ENCODE measurements at places on chromosomes 16 and 17.

GRCh38 chr16:71627731-71628181, 1.8 kb downstream of the MARVELD3 start:
- no peak overlapping the region for H3K27ac ChIP-seq
- H3K4me1 ChIP-seq = peaks cover 3% of the 10 kb centered on the region
- no peaks in the 10 kb centered on the region for H3K36me3 ChIP-seq
- no peak for DNase-seq
- H3K27me3 ChIP-seq = peaks cover 3% of the 10 kb centered on the region

DNA sequence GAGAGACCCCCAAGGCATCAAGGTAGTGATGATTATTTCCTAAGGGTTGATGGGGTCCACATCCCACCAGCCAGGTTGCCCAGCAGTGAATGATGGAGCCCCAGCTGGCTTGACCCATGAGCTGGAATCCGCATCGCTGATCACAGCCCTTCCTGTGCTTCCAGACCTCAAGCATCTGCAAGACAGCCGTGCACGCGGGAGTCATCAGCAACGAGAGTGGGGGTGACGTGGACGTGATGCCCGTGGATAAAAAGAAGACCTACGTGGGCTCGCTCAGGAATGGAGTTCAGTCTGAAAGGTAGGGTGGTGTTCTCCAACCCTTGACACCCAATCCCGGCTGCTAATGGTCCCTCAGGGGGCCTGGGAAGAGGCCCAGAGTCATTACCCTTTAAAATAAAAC, 69.3 kb downstream of the CRISPLD2 start:
- H3K27ac ChIP-seq = no peak overlapping the region
- peaks cover 4% of the 10 kb centered on the region for H3K27me3 ChIP-seq
- H3K4me3 ChIP-seq = no peak overlapping the region
- H3K4me1 ChIP-seq = no peaks in the 10 kb centered on the region
- no peaks in the 10 kb centered on the region for H3K36me3 ChIP-seq

DNA sequence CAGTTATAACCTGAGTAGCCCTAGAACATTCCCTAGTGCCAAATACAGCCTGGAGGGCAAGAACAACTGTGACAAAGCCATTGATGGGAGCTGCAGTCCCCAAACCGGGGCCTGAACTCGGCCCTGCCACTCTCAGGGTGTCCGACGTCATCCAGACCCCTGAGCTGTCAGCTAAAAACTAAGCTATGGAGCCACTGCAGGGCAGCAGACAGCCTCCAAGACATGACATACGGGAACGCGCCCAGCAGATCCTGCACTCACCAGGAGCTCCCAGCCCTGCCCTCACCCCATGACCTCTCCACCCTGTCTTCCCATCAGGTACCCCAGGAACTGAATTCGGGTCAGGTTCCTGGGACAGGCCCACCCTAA, 28.4 kb downstream of the KDM8 start:
- H3K4me3 ChIP-seq = peak overlapping the region; percentile 77
- H3K27ac ChIP-seq = peak overlapping the region; percentile 97
- DNase-seq = no peak
- peaks cover 6% of the 10 kb centered on the region for H3K27me3 ChIP-seq

- H3K27ac ChIP-seq = no peak overlapping the region
- peaks cover 31% of the 10 kb centered on the region for H3K4me1 ChIP-seq
- peak overlapping the region; percentile 76 for H3K4me3 ChIP-seq
- H3K27me3 ChIP-seq = peaks cover 6% of the 10 kb centered on the region
- no peak for DNase-seq
These were observed 1.1 kb upstream of the DBNDD1 start for GRCh38 chr16:90020260-90020837.

- peaks cover 9% of the 10 kb centered on the region for H3K27me3 ChIP-seq
- no peaks in the 10 kb centered on the region for H3K36me3 ChIP-seq
- no peaks in the 10 kb centered on the region for H3K4me1 ChIP-seq
- H3K27ac ChIP-seq = no peak overlapping the region
- DNase-seq = no peak
These were observed 108.9 kb upstream of the GSE1 start for GRCh38 chr16:85504242-85504641.

- no peak overlapping the region for H3K4me3 ChIP-seq
- H3K36me3 ChIP-seq = no peaks in the 10 kb centered on the region
- DNase-seq = no peak
- no peak overlapping the region for H3K27ac ChIP-seq
These were observed 181.6 kb downstream of the RAB11FIP4 start for GRCh38 chr17:31573047-31573446.

GRCh38 chr17:36214918-36215317, 4.1 kb downstream of the CCL4L2 start:
- H3K4me1 ChIP-seq = peaks cover 65% of the 10 kb centered on the region
- H3K36me3 ChIP-seq = no peaks in the 10 kb centered on the region
- no peak for DNase-seq

DNA sequence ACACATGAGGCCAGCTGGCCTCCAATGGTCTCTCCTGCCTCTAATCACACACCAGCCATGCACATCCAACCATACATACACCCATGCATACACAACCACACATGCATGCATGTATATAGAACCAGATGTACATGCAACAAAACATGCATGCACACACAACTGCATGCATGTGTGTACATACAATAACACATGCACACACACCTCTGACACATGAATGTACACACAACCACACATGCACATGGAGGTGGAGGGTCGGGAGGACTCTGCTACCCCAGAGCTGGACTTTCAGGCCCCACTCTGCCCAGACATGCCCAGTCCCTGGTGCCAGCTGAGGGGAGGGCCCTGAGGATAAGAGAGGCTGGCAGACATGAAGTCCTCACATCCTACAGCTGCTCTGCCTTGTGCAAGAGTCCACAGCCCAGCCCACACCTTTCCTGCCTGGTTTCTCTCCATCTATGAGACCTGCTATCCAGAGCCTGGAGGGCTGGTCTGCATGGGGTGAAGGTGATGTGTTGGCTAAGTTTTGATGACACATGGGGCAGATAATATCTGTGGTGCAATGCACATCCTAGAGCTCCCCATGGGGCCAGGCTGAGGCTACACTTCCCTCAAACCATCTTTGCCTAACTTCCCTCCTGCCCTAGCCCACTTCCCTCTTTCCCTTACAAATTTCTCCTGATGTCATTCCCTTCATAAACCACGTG, 50.9 kb upstream of the SDK2 start:
- DNase-seq = no peak
- no peaks in the 10 kb centered on the region for H3K4me1 ChIP-seq
- no peak overlapping the region for H3K4me3 ChIP-seq
- H3K27ac ChIP-seq = no peak overlapping the region
- H3K27me3 ChIP-seq = peaks cover 6% of the 10 kb centered on the region

DNA sequence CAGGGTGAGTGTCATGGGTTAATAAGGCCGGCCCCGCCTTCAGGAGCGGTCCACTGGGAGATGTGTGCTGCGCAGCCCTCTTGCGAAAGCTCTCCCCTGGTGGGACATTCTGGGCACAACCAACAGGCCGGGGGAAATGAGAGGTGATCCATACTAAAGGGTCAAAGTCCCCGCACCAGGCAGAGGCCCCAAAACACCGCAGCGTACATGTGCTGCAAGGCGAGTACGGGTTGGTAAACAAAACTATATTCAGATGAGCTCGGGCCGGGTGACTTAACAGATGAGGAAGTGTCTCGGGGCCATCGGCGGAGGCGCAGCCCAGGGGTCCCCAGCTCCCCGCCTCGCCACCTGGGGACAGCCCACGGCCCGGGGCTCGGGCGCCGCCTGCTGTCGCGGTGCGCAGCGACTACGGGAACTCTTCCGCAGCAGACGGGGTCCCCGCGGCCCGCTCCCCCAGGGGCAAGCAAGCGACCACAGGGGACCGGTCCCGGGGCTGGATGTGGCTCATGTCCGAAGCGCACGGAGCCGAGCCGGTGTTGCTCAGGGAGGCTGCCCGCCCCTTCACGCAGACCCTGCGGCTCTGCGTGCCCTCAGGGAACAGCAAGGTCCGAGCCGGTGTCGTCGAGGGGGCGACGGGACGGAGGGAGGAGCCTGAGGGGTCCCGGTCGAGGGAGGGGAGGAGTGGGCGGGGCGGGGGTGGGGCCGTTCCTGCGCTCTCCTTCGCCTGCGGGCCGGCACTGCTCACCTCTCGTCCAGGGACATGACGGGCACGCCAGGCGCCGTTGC, at the start of gene RAB37:
Gene RAB37, plus strand, starts transcription at position 744 of the 786 bp plus-strand sequence. Its CDS starts 17 bp downstream, at position 761.
- H3K27me3 ChIP-seq = peaks cover 11% of the 10 kb centered on the region
- H3K4me1 ChIP-seq = peaks cover 51% of the 10 kb centered on the region
- H3K4me3 ChIP-seq = peak within 1 kb of the TSS; percentile 96
- DNase-seq = peak; percentile 58
- H3K36me3 ChIP-seq = peaks cover 4% of the 10 kb centered on the region
- peak within 1 kb of the TSS; percentile 93 for H3K27ac ChIP-seq

- no peaks in the 10 kb centered on the region for H3K4me1 ChIP-seq
- peaks cover 5% of the 10 kb centered on the region for H3K27me3 ChIP-seq
- H3K4me3 ChIP-seq = no peak overlapping the region
- no peak for DNase-seq
- no peaks in the 10 kb centered on the region for H3K36me3 ChIP-seq
These were observed 66.6 kb upstream of the TOX3 start for GRCh38 chr16:52613508-52613907.

DNA sequence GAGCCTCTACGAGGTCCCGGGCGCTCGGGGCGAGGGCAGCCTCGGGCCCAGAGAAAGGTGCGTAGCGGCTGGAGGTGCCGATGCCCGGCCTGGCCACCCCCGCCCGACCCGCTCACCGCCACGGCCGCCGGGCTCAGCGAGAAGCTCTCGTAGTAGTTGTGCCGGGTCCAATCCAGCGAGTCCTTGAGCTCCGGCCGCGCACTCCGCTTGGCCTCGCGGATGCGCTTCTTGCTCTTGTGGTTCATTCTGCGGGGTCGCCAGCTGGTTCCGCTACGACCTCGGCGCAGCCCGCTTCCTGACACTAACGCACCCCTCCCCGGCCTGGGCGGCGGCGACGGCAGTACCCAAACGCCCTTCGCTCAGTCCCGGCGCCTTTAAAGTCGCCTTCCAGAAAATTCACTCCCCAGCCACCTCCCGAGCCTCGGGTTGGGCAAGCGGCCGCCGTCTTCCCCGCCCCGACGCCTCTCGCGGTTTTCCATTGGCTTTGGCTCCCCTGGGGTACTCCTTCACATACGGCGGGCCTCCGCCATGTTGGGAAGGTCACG, at the start of gene JMJD6:
Gene JMJD6, minus strand, starts transcription at position 376 of the 545 bp plus-strand sequence. Its CDS starts 131 bp downstream, at position 245.
- H3K27ac ChIP-seq = peak within 1 kb of the TSS; percentile 99
- H3K36me3 ChIP-seq = peaks cover 22% of the 10 kb centered on the region

- H3K4me3 ChIP-seq = no peak overlapping the region
- no peak overlapping the region for H3K27ac ChIP-seq
- peaks cover 17% of the 10 kb centered on the region for H3K4me1 ChIP-seq
- DNase-seq = no peak
- peaks cover 39% of the 10 kb centered on the region for H3K27me3 ChIP-seq
These were observed 3.3 kb downstream of the TBX4 start for GRCh38 chr17:61455324-61456060.

DNA sequence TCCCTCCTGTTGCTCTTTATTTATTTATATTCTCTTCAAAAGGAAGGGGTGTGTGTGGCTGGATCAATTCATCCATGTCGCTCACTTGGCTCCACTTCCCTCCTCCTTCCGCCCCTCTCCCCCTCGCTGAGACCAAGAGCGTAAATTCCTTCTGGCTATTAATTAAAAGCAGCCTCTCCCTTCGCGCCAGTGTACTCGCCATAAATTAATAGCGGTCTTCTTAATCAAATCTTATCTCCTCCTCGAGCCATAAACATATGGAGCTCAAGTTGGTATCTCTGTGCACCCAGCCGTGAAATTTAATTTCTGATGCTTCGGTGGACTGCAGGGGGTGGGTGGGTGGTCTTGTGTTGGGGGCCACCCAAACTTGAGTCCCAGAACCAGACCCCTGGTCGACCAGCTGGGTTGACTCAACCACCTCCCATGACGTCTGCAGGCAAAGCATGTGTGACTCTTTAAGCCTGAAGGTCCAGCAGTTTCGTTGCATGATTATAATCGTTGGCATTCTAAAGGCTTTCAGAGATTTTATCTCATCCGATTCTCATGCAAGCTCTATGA, 57.9 kb downstream of the SDK2 start:
- H3K4me3 ChIP-seq = no peak overlapping the region
- peaks cover 12% of the 10 kb centered on the region for H3K27me3 ChIP-seq
- H3K4me1 ChIP-seq = peaks cover 8% of the 10 kb centered on the region
- DNase-seq = no peak
- H3K27ac ChIP-seq = no peak overlapping the region
- H3K36me3 ChIP-seq = no peaks in the 10 kb centered on the region

DNA sequence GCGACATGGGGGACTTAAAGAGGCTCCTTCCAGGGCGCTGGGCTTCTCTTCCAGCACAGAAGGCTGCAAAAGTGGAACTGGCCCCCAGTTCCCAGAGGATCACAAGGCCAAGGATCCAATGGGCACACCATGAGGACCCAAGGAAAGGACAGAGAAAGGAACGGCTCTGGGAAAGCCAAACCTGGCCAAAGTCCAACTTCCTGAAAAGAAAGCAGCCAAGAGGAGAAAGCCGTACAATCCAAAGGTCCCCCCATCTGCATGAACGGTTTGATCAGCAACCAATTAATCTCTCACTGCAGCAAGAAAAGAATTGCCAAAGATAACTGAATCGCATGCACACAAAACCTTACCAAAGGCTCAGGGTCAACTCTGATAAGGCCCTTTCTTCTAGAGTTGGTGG, 19.8 kb upstream of the ICAM2 start:
- H3K27ac ChIP-seq = no peak overlapping the region
- no peak overlapping the region for H3K4me3 ChIP-seq
- H3K4me1 ChIP-seq = peaks cover 26% of the 10 kb centered on the region
- H3K36me3 ChIP-seq = peaks cover 41% of the 10 kb centered on the region
- H3K27me3 ChIP-seq = peaks cover 5% of the 10 kb centered on the region

GRCh38 chr17:37463039-37463438, 26.7 kb upstream of the DUSP14 start:
- DNase-seq = no peak
- H3K4me3 ChIP-seq = no peak overlapping the region
- no peaks in the 10 kb centered on the region for H3K4me1 ChIP-seq
- no peaks in the 10 kb centered on the region for H3K27me3 ChIP-seq
- H3K36me3 ChIP-seq = peaks cover 9% of the 10 kb centered on the region

DNA sequence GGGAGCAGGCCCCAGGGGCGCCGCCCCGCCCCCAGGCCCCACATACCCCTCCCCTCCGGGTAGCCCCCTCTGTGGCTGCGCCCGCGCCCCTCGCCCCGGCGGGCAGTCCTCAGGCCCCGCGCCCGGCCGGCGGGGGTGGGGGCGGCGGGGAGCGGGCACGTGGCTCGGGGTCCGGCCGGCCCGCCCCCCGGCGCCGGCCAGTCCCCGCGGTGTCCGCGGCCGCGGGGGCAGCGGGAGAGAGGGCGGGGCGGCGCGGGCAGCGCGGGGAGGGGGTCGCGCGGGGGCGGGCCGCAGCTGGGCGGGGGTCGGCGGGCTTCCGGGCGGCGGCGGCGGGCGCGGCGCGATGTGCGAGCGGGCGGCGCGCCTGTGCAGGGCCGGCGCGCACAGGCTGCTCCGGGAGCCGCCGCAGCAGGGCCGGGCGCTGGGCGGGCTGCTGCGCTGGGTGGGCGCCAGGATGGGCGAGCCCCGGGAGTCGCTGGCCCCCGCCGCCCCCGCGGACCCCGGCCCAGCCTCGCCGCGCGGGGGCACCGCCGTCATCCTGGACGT, 335 bp downstream of the NECAB2 start:
- H3K36me3 ChIP-seq = no peaks in the 10 kb centered on the region
- peaks cover 3% of the 10 kb centered on the region for H3K4me1 ChIP-seq
- no peak for DNase-seq
- no peak overlapping the region for H3K4me3 ChIP-seq
- H3K27me3 ChIP-seq = no peaks in the 10 kb centered on the region

GRCh38 chr17:19304209-19304608, 58.3 kb downstream of the B9D1 start:
- H3K4me3 ChIP-seq = no peak overlapping the region
- H3K4me1 ChIP-seq = peaks cover 13% of the 10 kb centered on the region
- no peak overlapping the region for H3K27ac ChIP-seq

- no peak overlapping the region for H3K4me3 ChIP-seq
- peaks cover 8% of the 10 kb centered on the region for H3K36me3 ChIP-seq
- peaks cover 1% of the 10 kb centered on the region for H3K4me1 ChIP-seq
- DNase-seq = no peak
- H3K27ac ChIP-seq = no peak overlapping the region
These were observed 222.8 kb upstream of the TNRC6C start for GRCh38 chr17:77735566-77736198.

All from immature natural killer cell (primary cell).